ELF-1 (cell line): ENCODE measurements at places on chromosomes 5 and 9.

GRCh38 chr9:20186231-20186630, 397.4 kb upstream of the SLC24A2 start:
- no peak for DNase-seq

- no peak for DNase-seq
Observed at GRCh38 chr5:167565189-167565954, 726.1 kb upstream of the WWC1 start.

DNA sequence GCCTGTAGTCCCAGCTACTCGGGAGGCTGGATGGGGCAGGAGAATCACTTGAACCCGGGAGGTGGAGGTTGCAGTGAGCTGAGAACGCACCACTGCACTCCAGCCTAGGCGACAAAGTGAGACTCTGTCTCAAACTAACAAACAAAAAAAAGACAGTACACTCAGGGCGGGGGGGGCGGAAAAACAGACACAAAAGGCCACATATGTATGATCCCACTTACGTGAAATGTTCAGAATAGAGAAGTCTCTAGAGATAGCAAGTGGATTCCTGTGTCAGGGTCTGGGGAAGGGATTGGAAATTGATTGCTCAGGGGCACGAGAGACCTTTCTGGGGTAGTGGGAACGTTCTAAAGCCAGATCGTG, 9.0 kb upstream of the LCN1 start:
- DNase-seq = no peak

DNA sequence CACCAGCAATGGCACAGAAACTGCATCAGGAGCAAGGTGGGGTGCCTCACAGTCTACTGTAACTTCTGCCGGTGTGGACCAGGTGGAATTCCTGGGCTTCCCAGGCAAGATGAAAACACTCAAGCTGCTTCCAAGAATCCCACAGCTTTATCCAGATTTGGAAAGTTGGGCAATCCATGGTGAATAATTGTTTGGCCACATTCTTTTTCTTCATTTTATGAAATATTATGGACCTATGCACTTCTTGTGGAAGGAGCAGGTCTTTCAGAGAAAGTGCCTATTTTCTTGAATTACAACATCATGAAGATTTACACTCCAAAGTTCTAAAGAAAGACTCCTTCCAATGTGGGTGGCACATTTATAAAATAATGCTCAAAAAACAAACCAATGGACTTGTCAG, 503.6 kb downstream of the SEMA5A start:
- DNase-seq = no peak

- DNase-seq = peak; percentile 72
Observed at GRCh38 chr5:140927228-140927573, 1.1 kb downstream of the PCDHAC1 start.

- DNase-seq = peak; percentile 4
Observed at GRCh38 chr9:18379073-18379811, 94.7 kb upstream of the ADAMTSL1 start.
